SJSA1 (cell line): ENCODE measurements at places on chromosomes 7 and 10.

DNA sequence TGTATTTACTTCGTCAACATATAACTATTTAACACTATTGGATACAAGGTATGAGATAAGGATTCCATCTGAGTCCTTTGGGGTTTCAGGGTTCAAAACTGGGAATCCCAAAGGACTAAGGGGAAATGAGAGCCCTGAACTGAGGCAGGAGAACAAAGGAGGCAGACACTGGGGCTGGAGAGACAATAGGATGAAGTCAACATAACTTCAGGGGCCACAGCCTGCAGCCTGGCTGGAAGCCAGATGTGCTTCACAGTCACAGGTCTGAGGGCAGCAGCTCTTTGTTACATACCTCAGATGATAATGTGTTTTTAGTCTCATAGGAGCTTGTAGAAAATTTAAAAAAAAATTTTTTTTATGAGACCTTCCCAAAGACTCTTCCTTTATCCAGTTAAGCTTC lies 73.3 kb downstream of the NRF1 start:
- DNase-seq, result peak; percentile 73

- DNase-seq, result no peak
Observed at GRCh38 chr7:55085511-55086412, 66.9 kb downstream of the EGFR start.

GRCh38 chr7:4274286-4274685 lies 407.8 kb upstream of the FOXK1 start:
- DNase-seq, result no peak

DNA sequence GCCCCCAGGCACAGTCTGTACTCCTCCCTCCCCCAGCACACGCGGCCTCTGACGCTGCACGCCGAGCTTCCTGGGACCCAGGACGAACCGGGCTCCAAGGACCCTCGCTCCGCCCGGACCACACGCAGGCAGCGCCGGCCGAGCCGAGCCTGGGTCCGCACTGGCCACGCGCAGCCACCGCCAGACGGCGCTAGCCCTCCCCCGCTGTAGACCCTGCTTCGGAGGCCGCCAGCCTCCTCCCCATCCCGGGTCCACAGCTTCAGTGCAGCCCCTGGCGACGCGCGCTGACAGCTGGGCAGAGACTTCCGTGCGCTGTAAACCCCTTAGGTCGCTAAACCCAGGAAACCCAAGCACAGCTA lies 936 bp upstream of the TCERG1L start:
- DNase-seq, result no peak

GRCh38 chr7:122552769-122553168 lies 146.1 kb downstream of the RNF133 start:
- DNase-seq, result no peak

GRCh38 chr10:119268871-119269506 lies 61.6 kb downstream of the GRK5 start:
- peak; percentile 83 for DNase-seq

- peak; percentile 75 for DNase-seq
Observed at GRCh38 chr10:61901829-61902444, 438 bp downstream of the ARID5B start.

DNA sequence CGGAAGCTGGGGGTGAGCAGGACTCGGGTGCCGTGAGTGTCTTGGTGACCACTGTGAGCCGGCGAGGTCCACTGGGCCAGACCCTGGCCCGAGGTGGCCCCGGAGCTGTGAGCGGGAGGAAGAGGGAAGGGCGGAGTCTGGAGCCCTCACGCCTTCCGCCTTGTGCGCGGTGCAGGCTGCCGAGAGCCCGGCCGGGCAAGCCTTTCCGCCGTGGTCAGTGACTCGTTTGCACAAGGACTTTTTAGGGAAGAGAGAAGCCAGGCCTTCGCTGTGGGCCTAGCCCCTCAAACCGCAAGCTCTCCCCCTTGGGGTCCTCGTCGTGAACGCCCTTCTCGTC lies 40.9 kb upstream of the ZNF32 start:
- no peak for DNase-seq

DNA sequence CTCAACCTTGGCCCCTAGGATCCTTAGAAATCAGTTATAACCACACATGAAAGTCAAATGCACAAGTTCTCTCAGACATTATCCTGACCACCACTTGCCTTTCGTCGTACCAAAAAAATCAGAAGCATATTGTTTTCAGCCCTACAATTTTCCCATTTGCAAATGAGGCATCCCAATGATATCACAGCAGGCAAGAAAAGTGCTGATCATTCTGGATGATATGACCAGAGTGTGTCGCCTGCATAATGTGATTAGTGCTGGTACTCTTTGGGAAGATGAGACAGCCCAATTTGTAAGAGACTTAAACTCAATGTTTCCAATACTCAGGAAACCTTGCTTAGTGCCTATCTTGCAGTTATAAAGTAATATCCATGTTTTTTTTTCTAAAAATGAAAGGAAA lies 168.0 kb downstream of the SORCS1 start:
- no peak for DNase-seq

GRCh38 chr10:94936721-94937120 lies 1.7 kb upstream of the CYP2C9 start:
- DNase-seq, result no peak

DNA sequence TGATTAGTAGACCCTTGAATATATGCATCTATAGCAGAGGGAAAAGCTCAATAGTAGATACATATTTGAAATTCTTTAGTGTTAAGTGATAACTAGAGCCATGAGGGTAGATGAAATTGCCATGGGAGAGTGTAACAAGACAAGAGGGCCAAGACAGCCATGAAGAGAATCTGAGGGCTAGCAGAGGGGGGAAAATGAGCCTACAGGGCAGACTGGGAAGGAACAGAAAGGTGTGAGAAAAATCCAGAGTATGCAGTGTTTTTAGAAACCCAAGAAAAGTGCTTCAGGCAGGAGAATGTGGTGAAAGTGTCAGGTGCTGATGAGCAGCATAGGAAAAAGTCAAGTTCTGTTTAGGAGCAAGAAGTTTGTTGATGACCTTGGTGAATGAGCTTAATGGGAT lies 63.0 kb downstream of the MAPK8 start:
- no peak for DNase-seq

GRCh38 chr10:29098423-29098822 lies 190.4 kb upstream of the LYZL1 start:
- no peak for DNase-seq

GRCh38 chr7:41383596-41383995 lies 319.3 kb downstream of the INHBA start:
- DNase-seq, result no peak

- no peak for DNase-seq
Observed at GRCh38 chr7:107926481-107926880, 35.5 kb downstream of the DLD start.

GRCh38 chr7:96179341-96179740 lies 142.6 kb downstream of the SLC25A13 start:
- DNase-seq, result no peak

DNA sequence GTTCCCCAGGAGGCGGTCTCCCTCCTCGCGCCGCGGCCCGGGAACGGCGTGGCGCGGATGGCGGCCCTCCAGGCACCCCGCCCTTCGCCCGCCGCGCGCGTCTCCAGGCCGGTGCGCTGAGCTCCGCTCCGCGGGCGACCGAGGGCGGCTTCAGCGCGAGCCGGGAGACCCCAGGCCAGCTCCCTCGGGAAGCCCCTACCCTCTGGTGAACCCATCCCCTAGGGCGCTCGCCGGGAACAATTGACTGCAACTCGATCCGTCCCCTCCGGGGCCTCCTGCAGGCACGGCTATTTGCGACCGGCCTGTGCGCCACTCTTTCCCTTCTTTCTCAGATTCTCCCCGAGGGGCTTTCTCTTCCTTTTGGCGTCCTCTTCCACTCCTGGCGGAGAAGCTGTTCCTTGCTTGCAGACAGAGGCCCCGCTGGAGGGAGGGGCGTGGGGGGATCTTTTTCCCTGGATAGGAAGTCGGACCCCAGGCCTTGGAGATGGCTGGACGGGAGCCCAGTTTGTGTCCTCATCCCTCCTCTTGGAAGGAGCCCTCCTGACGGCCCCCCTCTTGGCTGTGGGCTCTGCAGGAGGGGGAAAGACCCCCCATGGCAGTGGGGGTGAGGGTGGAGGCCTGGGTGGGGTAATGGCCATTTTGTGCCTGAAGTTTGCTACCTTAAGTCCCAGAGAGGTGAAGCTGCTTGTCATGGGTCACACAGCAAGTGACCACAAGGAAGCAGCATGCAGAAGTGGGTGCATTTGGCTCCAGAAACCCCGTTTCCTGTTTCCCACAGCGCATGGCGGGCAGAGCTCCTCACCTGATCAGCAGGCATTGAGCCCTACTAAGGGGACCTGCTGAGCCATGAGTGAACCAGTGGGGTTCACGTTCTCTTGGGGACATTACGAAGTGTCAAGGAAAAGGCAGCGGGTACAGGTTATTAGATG lies 171.2 kb upstream of the TNRC18 start:
- DNase-seq, result peak; percentile 61

DNA sequence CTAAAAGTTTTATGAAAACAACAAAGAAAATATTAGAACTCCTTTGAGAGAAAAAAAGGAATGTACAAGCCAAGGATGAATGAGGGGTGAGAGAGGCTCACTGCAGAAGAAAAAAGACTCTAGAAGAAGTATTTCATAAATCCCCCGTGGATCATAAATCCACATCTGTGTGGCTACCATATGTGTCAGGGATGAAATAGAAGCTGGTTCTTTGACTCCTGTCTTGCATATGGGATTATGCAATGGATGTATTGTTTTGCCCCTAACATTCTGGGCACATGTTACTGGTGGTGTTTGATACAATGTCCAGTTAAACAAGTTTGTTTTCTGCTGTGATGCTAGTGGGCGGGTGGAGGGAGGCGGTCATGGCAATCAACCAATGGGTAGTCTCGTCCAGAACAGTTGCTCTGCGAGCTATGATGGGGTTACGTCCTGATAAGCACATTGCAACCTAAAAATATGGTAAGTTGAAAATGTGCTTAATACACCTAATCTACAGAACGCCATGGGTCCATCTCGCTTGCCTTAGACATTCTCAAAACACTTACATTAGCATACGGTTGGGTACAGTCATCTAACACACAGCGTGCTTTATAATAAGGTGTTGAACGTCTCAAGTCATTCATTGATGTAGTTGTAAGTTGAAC lies 34.1 kb upstream of the PITRM1 start:
- no peak for DNase-seq

DNA sequence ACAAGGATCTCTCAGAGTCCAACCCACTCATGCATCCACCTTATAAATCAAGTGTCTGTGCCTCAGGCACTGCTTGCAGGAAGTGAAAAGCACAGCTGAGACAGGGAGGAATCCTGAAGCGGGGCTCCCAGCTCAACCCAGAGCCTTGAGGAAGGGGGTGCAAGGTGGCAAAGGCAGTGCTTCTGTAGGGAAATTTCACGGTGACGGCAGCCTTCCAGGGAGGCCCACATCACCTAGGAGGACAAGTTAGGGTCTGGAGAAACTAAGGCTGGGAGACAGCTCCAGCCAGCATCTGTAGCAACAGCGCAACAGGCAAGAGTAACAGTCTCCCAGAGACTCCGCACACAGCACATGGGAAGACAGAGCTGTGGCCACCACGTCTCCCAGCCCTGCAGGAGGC lies 2.7 kb downstream of the AOC1 start:
- DNase-seq, result no peak

DNA sequence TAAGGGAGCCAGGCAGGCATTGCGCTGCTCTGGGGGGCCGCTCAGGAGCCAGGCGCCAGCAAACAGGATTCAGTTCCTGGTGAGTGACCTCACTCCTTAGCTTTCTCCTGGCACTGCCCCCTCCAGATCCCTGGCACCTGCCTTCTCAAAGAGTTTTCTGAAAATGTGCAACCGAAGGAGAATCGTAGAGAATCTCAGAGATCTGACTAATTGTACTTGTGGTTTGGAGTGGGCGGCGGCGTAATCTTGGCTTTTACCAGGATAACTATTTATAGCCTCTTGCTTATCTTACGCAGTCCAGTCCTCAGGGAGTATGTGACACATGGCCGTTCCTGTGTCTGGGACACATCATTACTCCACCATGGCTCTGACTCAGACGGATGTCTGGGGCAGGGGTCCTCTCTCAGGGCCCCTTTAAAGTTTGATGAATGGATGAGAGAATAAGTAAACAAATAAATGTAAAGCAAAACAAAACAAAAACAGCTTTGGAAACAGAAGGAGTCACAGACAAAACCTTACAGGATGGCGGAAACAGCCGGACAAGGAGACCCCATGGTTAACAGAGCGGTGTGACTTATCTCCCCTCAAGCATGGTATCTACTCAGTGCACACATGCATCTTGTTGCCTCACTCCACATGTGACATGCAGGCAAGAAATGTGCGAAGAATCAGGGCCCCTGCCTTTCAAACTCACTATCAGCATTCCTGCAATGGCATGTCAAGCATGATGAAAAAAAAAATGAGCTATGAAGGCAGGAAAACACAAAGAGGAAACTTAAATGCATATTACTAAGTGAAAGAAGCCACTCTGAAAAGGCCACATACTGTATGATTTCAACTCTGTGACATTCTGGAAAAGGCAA lies 99.7 kb downstream of the TNS3 start:
- peak; percentile 92 for DNase-seq

DNA sequence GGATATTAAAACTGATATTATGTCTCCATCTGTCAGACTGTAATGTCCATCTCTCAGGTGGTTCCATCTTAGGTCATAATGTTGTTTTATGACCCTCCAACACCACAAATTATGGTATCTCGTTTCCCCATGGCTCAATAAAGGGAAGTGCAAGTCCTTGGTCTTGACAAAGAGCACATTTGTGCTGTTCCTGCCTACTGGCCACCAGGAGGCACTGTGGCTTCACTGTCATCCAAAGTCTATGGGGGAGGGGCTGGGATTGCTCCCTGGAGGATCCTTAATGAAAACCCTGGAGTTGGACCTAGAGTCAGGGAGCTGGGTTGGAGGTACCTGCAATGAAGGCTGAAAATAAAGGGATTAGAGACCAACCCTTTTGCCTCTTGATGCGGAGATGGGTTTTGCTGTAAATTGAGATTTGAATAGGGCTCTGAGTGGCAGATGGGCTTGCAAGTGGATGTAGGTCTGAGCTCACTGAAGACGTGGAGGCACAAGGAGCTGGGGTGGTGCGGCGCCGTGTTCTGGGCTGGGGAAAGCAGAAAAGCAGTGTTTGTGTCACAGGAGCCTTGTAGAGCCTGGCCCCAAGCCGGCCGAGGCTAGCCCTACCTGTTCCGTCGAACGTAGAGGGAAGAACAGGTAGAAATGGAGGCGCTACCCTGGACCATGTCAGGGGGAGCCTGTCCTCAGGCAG lies 180.5 kb upstream of the PRSS58 start:
- DNase-seq, result peak; percentile 24

GRCh38 chr10:50607356-50607925 lies 16.3 kb downstream of the SGMS1 start:
- DNase-seq, result no peak

- no peak for DNase-seq
Observed at GRCh38 chr7:142919656-142920055, 13.9 kb downstream of the TRPV5 start.

DNA sequence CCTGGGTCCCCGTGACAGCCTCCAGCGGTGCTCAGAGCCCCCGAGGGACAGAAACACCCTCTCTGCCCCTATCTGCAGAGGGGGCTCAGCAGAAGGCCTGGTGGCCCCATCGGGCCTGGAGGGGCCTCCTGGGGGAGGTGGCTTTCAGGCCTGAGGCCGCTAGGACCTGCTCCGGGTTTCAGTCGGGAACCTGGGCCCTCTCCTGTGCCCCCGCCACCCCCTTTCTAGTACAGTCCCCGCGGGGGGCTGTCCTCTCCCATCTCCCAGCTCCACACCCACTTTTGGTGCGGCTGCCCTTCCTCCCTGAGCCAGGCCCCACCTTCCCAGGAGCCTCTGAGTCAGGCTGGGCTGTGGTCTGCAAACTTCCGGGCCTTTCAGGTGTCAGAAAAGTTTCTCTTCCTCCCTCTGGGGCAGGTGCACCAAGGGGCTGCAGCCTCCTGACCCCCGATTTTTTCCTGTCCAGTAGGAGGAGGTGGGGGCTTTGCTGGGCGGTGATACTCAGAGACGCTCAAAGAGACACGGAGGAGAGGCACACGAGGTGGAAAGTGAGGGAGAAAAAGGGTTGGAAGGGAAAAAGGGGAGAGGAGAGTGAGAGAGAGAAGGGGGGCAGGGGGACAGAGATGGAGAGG lies 692 bp downstream of the CARD11 start:
- DNase-seq, result no peak
